ENCODE measurements at places on chromosomes 4 and X.

- no peak for DNase-seq
Measured at GRCh38 chrX:39650768-39651347, 446.9 kb downstream of the BCOR start.

DNA sequence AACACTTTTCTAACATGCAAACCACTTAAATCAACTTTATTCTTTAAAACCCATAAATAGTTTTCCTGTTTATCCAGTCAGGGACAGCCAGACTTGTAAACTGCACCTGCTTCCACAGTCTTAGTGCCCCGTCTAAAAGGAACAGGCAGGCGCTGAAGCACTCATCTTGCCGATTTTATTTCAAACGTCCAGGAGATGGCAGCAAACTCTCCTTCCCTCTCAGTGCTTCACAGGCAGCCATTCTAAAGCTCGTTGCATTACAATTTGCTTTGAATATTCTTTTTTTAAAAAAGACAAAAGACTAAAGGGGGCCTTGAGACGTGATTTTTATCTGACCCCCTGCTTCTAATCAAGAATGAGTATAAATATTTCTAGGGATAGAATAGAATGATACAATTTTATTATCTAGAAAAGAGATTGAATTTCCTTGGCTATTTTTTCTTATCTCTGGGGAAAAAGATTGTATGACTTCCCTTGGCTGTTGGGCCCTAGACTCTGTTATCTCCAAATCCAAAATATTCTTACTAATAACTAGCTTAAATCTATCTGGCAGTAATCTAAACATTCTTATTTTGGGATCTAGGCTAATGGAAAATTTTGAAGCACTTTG is 93.6 kb upstream of the MYOZ2 start:
- peak; percentile 70 for DNase-seq

GRCh38 chrX:54495814-54496516 is at the start of gene FGD1:
Gene FGD1, minus strand, starts transcription at chrX:54496234. Its CDS starts 802 bp downstream, at chrX:54495432.
- DNase-seq: peak; percentile 89

DNA sequence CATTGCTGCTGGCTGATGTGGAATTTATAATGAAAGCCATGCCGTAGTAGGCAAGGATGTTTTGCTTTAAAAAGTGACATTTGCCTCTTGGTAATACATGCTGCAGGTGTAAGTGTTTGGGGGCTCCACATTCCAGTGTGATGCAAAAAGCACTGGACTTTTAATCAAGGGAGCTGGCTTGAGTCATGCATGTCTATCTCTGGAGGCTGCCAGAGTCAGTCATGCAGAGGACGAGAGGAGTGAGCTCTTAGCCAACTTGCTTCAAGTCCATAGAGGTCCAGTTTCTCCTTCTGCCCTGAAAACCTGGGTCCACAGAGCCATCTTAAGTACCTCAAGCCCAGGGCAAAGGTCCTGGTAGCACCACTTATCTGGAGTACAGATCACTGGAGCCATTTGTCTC is 11.6 kb upstream of the CXCL13 start:
- no peak for DNase-seq

DNA sequence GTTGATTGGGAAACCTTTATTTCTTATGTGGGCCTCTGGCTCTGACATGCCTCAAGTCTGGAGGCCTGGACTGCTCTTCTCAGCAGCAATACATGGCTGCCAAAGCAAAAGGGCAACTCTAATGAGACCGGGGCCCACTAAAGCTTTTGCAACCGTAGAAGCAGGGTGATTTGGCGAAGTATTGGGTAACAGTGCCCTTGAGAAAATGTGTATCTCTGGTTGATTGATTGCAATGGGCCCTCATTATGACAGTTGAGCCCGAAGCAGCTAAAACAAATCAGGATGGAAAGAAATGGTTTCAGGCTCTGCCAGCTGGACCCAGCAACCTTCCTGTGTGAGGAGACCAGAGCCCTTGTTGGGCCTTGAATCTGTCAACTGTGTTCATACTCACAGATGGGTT is 73.4 kb downstream of the CLCN4 start:
- no peak for DNase-seq

GRCh38 chr4:41281038-41281634 is 24.4 kb downstream of the UCHL1 start:
- peak; percentile 87 for DNase-seq

GRCh38 chr4:92090887-92091286 is 212.9 kb upstream of the GRID2 start:
- no peak for DNase-seq

DNA sequence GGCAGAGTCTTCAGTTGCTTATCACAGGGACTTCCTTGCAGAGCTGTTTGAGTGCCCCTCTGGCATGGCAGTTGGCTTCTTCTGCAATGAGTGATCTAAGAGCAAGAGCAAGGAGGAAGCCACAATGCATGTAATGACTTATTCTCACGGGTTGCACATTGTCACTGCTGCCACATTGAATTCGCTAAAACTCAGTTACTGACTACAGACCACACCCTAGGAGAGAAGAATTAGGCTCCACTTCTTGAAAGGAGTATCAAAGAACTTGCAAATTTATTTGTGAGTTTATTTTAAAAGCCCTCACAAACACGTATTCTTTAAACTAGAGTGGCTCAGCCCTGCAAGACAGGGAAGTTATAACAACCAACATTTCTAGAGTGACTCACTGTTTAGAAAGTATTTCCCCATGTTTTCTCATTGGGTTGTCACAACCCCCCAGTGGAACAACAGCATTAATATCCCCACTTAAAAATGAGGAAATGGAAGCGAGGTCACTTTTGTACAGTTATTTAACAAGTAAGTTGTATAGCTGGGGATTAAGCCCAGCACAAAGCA is 32.4 kb upstream of the RBPJ start:
- DNase-seq: no peak

DNA sequence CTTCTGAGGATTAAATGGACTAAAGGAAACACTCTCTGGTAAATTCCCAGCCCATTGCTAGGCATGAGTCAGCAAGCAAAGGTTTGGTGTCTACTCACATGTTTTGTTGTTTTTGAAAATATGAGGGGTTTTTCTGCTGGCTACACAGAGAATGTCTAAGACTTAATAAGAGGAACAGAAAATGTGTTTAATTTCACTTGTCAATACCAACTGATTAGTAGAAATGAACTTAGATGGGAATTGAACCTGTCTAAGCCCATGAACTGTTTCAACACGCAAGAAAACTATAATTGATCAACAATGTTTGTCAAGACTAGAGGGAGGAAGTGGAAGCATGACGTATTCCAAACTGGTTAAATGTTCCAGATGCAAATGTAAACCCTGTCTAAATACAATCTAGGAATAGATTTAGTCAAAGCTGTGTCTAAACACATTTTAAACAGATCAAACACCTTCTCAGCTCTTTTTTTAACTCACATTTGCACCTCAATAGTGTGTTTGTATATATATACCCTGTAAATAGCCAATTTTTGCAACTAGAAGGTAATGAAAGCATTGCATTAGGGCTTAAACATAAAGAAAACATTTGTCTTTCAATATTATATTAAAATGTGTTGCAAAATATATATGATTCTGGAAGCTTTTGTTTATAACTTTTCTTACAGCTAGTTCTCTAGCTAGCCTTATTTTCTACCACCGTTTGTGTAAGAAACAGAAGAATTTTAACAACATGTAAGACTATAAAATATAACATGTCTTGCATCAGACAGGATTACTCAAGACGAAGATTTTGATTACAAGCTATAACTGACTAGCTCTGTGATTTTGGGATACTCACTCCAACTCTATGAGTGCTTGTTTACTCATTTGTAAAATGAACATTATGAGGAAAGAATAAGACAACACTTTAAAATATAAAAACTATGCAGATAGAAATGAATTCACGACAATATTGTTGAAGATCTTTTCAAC is 607.8 kb downstream of the FSTL5 start:
- DNase-seq: no peak

Data from iPS-NIHi11 (cell line).